ENCODE measurements at places on chromosomes 16 and 17.

- no peak for DNase-seq
Measured at GRCh38 chr16:56348168-56349085, 76.9 kb downstream of the AMFR start.

DNA sequence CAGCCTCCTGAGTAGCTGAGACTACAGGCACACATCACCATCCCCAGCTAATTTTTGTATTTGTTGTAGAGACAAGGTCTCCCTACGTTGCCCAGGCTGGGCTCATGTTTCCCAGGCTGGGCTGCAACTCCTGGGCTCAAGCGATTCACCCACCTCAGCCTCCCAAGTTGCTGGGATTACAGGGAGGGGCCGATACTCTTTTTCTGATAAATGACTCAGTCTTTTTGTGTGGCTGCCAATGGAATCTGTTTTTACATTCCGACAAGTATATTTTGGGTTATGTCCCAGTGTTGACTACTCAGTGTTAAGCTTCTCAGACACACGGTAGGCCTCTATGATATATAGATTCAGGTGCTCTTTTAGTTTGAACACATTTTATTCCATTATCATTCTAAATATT is 58.1 kb downstream of the SLFN11 start:
- DNase-seq, result no peak

- no peak for DNase-seq
Measured at GRCh38 chr16:65667011-65667578, 545.2 kb upstream of the CDH11 start.

- no peak for DNase-seq
Measured at GRCh38 chr17:21298983-21299519, 14.5 kb downstream of the MAP2K3 start.

- DNase-seq, result no peak
Measured at GRCh38 chr17:72414967-72415853, 294.4 kb downstream of the SOX9 start.

DNA sequence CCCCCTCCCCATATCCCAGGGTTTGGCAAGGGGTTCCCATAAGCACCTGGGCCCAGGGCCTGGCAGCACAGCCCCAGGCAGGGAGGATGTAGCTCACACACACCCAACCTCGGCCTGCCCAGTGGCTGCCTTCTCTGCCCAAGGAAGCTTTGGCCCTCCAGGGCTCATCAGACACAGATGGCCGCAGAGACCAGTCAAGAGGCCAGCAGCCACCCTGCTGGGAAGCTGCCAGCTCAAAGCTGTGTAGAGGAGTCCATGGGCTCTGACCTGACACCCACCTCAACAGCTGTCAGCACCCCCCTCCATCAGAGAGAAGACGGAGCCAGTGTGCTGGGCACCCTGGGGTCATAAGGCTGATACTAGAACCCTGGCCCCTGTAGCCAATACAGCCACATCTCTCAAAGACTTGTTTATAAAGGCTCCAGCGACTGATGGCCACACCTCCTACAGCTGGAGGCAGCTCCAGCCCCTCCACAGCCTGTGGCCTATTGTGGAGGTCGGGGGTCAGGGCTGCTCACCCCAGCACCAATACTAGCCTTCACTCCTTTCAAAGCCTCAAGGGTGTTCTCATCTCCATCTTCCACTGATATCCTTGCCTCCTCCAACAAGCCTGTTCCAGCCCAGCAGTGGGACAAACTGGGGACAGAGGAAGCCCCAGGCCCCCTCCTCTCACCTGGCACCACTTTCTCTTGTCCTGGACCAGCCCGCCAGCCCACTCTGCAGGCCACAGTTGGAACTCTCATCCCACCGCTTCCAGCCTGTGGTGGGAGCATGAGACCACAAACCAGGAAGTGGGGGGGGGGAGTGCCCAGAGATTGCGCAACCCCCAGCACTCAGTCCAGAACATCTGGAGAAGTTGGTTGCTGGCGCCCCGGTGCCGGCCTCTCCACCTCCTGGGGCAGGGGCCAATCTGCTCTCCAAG is 2.2 kb upstream of the MPG start:
- peak; percentile 13 for DNase-seq

DNA sequence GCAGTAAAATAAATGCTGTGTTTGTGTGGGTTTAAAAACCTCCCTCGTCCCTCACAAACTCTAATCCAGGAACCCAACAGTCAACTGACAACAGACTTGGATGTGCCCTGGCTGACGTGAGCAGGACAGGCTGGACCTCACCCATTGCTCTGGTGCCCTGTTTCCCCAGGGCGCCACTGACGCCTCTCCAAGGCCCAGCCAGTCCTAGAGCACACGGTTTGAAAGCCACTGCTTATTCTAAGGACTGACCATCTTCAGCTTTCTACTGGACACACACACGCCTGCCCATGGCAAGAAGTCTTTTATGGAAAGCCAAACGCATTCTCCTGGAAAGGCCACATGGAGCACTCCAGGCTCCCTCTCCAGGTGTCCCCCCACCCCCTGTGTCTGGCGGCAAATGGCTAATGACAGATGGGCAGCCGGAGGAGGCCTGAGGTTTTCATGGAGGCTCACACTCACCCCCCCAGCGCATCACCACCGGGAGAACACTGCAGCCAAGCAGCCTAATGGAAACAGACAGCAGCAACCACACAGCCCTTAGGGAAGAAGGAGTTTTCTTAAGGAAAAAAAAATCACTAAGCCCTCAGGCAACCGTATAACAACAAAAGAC is 319.2 kb downstream of the SOX9 start:
- no peak for DNase-seq

DNA sequence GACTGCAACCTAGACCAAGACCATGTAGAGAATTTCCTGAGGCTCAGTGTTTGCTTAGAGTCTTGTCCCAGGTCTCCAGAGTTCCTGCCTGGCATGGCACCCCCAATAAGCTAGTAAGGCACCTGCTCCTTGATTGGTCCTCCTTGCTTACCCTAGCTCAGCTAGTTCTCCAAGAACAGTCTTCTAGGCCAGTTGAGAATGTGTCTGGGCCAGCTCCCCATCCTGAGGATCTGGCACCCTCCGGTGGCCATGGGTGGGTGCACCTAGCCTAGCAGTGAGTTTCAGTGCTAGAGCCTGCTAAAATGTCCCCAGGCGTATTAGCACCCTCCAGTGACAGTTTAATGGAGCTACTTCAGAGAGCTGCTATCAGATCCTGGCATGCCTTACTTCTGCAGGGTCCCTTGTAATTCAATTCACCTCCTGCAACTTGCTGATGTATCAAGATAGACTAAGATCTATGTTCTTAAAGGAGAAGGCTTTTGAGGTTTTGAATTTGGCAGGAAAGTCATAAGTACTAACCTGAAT is 44.4 kb upstream of the MED13 start:
- DNase-seq, result peak; percentile 79

GRCh38 chr16:75378616-75379015 is 54.7 kb downstream of the CFDP1 start:
- no peak for DNase-seq

- peak; percentile 67 for DNase-seq
Measured at GRCh38 chr17:52678211-52678610, 519.7 kb upstream of the CA10 start.

DNA sequence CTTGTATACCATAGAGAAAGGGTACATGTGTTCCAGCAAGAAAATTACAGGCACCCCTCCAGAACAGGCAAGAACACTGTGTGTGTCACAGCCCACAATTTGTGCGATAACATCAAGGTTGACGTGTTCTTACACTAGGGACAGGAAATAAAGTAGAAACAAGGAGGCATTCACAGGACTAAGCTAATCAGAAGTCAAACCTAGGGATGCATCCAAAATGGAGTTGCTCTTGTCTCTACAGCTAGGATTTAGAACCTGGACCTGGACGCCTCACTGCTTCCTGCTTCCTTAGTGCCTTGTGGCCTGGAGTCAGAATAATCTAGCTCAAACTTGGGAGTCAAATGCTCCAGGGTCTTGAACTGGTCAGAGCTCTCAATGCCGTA is 41.3 kb downstream of the GINS3 start:
- no peak for DNase-seq

GRCh38 chr16:50099957-50100648 is 34.3 kb downstream of the HEATR3 start:
- no peak for DNase-seq

DNA sequence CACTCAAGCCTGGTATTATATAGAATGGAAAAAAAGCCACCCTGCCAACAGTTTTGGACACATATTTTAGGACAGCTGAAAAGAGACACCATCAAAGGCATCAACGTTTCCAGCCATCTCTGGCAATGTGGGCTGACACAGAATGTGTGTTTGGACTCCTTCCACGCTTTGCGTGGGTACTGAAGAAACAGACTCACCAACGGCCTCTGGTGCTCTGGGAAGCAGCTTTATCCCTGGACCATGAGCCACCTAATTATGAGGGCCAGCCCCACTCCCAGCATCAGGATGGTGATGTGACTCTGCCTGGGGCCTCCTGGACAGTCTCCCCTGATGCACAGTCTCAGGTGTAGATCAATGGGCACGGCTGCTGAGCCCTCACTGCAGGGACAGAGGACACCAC is 27.9 kb downstream of the CCDC57 start:
- DNase-seq, result no peak

DNA sequence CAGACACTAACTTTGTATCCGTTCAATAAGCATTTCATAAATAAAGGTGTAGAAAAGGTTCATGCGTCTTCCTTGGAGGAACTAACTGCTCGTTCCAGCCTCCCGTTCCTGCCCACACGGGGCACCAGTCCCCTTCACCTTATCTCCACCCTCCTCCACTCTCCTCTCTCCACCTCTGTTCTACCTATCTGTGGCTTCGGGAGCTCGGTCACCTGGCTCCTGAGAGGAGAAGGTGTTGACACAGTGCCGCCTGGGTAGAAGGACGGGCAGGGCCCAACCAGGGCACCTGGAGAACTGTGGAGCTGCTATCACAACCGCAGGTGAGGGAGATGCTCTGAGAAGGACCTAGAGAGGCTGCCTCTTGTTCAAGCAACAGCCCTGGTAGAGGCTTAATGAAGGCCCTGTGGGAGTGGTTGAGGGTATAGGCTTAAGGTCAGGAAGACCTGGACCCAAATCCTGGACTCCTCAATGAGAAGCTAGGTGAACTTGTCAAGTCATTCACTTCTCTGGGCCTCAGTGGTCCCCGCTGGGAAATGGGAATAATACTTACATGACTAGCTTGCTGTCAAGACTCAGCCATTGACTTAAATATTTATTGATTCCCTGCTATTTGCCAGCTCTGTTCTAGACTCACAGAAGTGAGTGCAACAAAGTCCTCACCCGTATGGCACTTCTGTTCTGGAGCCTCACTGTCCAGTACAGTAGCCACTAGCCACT is 9.6 kb upstream of the MINK1 start:
- no peak for DNase-seq

DNA sequence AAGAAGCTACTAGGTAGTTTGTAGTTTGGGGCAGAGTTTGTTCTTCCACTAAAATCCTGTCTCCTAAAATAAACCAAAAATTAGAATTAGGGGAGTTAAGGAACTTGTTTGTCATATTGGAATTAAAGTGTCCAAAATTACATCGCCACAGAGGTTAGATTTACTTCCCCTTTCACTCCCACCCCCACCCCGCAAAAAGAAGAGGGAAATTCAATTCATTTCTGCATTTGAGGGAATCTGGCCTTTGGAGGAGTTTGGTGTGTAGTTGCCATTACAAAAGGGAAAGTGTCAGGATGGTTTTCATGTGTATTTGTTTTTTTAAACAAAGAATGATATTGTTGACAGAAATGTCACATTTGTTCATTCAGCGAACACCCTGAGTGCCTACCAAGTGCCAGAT is 5.8 kb downstream of the TMEM97 start:
- DNase-seq, result no peak

DNA sequence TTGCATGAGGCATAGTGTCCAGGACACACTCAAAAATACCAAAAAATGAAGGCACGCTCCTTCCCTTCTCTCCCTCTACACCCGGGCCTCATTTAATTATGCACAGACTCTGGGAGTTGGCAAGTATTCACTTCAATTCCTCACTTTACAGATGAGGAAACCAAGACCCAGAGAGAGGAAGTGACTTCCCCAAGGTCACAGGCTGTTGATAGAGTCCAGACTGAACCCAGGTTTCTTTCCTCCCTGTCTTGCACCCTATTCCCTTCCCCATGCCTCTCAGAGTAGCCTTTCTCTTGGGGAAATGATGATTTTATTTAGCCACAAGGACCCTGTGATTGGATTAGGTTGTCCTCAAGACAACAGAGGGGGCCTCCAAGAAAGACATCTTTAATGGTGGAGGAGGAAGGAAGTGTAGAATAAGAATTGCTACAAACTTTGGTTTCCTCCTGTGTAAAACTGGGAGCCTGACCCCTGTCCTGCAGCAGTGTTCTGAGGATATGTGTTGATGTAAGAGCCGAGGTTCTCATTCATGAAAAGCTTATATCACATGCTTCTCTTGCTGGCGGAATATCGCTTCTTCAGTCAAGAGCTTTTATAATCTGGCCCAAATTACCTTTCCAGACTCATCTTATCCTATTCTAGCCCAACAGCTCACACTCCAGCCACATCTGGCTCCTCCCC is 48.8 kb upstream of the SIAH1 start:
- no peak for DNase-seq

- peak; percentile 12 for DNase-seq
Measured at GRCh38 chr16:4859190-4859899, 12.1 kb downstream of the UBN1 start.

GRCh38 chr16:67936124-67936879 is at the start of gene PSMB10:
Gene PSMB10, minus strand, starts transcription at chr16:67936850. Its CDS starts 101 bp downstream, at chr16:67936749.
- peak; percentile 66 for DNase-seq

DNA sequence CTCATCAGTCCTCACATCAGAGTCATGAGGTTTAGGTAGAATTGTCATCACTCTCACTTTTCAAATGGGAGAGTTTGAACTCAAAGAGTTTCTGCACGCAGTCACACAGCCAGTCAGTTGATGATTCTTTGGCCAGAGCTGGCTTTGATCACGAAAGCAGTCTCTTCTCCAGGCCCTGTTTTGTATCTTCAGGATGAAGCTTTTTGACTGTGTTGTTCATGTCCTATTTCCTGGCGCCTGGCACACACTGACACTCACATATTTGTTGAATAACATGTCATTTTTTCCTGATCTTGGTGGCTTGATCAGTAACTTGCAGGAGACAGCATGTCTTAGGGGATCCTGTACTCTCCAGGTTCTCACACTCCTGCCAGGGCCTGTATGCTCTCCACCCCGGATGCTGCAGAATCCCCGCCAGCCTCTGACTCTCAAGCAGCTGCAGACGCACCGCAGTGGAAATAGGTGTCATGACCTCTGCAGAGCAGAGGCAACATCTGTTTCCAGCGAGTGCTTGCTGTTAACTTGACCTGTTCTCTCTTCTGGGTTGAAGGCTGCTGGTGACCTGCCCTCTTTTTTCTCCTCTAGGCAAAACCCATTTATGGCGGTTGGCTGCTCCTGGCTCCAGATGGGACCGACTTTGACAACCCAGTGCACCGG is 33.0 kb downstream of the MPRIP start:
- DNase-seq, result no peak

Measured in RCC 7860 (cell line).